ENCODE measurements at places on chromosomes 2 and 18.
A peak's percentile ranks its signal among the peaks of the same experiment; 100 is the strongest.

- no peak for DNase-seq
Observed at GRCh38 chr2:1872602-1873183, 128.4 kb upstream of the PXDN start.

DNA sequence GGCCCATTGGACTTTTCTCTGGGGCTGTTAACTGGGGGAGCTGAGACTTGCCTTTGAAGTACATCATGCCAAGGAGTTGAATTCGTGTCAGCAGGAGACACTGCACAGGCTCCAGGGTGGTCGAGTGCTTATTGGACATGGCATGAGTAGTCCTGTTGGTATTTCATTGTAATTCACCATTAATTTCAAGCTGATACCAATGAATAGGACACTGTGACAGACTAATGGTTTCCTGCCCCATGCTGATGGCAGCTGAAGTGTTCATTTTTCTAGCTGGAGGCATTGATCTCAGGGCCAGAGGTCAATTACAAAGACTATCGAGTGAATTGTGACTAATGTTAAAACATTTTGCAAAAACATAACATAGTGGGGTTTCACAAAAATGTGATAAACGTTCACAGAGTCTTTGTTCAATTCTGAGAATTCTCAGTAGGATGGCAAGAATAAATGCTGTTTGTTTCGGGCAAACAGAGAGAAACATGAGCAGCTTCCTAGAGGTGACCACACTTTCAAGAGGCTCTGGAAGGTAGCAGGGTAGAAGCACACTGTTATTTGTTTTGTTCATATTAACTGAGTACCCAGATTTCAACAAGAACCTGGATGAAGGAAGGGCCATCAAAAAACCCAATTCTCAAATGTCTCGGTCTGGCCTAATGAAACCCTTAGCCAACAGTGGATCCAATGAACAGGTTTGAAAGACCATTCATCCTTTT is 90.6 kb upstream of the ARL4C start:
- no peak for DNase-seq

DNA sequence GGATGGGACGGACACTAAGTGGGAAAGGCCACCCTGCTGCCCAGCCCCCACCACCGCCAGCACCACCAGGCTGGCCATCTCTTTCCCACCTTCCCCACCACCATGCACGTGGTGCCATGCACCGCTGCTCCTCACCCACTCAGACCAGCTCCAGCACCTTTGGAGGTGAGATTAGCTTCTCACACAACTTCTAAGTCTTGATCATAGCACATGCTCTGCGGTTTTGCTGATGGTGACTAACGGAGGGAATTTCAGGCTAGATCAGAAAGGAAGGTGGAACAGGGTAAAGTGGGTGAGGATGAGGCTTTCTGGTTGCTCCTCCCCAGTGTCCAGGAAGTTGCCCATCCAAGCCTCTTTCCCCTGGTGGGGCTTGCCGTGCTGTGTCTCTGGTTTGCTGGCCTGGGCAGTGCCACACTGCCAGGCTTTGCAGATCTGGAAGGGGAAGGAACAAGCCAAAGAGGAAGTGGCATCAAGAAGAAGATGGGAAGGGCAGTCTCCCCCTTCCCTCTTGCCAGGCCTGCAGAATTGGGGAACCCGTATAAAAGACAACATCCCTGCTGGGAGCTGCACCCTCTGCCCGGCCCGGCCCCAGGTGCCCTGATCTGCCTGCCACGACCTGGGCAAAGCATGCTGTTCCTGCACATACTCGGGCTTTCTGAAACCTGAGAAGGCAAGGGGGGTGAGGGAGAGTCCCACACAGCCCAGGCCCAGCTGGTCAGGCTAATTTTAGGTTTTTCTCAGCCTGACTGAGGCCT is 44.3 kb upstream of the CAB39 start:
- DNase-seq = no peak

DNA sequence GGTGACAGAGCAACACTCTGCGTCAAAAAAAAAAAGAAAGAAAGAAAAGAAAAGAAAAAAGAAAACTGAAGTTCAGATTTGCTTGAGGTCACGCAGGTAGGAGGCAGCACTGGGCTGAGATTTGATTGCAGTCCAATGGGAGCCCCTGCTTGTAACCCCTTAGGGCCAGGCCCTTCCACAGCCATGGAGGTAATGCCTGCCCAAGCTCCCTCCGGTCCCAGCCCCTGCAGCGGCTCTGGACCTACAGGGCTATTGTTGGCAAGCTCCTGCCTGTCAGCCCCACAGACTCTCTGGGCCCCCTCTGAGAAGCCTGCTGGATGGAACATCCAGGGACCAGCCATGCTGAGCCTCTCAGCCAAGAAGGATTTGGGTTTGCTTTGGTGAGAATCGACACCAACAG is 12.2 kb downstream of the ZFP36L2 start:
- DNase-seq = no peak

DNA sequence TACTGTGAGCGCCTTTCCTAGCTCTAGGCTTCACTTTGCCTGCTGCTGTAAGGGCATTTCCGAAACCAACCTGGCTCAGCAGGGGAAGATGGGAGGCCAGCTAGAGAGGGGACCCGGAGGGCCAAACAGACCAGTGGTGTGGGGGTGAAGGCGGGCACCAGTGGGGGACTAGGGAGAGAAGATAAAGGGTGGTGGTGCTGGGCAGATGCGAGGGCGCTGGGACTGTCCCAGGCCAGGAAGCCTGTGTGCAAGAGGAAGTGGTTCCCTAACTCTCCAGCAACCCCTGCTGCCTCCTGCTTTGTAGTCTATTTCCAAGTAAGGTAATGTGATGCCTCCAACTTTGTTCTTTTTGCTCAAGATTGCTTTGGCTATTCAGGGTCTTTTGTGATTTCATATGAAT is 73.1 kb downstream of the DNAH7 start:
- no peak for DNase-seq

- peak; percentile 16 for DNase-seq
Observed at GRCh38 chr18:9612215-9612830, 2.0 kb downstream of the PPP4R1 start.
